ENCODE measurements at places on chromosomes 6 and 20.

GRCh38 chr20:3721912-3722311 lies 9.5 kb upstream of the SIGLEC1 start:
- DNase-seq, result no peak

GRCh38 chr6:88141561-88142296 lies 24.4 kb downstream of the CNR1 start:
- DNase-seq, result no peak

GRCh38 chr6:154297721-154298120 lies 58.9 kb downstream of the IPCEF1 start:
- no peak for DNase-seq

DNA sequence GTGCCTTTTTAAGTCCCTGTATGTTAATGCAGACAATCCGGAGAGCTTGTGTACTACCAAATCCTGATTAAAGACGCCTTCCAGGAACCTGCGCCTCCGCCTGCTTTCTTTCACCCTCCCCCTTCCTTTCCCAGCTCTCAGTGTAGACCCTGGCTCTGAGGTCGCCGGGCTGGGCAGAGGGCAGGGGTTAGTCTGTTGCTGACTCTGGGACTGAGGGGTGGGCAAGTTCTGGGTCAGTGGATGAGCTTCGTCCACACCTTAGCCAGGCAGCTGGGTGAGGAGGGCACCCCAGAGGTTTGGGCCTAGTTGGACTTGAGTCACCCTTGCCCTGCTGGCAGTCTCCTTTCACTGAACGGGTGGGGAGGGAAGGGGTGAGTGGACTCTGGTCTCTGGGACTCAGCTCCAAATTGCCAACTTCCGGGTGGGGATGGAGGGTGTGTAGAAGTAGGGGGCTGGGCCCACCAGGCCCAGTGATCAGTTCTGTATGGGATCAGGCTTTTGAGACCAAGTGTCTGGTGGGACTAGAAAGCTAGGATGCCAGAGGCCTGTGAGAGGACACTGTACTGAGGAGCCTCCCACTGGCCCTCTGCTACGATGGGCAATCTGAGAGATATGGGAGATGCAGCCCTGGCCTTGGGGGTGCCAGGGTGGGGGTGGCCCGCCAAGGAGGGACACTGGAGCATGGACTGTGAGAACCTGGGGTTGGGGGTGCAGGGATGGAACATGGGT lies 21.3 kb upstream of the SLC22A7 start:
- DNase-seq, result no peak

DNA sequence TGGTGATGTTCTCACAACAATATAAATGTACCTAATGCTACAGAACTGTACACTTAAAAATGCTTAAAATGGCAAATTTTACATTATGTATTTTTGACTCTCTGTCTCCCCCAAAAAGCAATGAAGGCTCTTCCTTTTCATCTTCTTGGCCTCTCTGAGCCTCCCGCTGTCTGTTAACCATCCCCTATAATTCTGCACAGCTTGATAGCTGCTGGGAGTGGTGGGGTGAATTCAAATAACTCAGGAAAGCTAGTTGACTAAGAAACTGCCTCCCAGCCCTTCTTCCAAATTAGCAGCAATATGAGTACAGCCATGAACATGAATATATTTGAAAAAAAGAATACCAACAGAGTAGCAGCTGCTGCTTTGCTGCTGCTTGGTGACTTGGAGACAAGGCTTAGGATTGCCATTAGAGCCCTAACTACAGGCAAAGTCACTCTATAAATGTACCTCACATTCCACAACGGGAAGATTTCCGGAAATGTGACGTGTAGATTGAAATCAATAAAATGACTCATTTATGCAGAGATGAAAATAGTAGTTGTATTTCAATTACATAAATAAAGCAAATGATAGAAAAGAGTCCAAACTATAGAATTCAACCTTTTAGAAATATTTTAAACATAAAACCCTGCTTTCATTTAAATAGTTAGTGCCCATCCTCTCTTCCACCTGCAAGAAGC lies 200.1 kb upstream of the HEY2 start:
- DNase-seq, result no peak

DNA sequence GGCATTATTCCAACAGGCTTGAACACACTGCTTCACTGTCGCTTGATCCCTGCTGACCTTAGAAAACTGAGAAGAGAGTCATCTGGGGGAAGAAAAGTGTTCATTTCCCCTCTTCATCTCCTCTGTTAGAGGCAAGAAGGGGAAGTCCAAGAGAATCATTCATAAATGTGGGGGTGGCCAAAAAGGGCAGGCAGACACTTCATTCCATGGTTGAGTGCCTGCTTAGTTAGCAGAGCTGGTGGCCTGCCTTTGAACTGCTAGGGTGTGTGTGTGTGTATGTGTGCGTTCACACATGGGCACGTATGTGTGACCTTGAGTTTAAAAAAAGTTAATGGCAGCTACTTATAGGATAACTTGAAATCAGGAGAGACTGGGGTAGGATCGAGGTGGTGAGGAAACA lies 39.4 kb upstream of the RFPL4B start:
- no peak for DNase-seq

GRCh38 chr20:59683181-59683580 lies 78.8 kb downstream of the PHACTR3 start:
- no peak for DNase-seq

DNA sequence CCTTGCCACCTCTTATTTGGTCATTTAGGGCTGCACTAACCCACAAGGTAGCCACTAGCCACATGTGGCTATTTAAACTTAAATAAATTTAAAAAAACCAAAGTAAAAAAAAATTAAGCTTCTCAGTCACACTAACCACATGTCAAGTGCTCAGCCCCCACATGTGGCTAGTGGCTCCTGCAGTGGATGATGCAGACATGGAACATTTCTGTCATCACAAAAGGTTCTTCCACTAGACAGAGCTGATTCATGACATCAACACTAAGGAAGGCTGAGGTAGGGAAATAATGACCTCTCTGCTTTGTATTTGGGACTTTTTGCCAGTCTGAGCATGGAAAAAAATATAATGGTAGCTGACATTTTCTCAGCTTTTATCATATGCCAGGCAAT lies 173.0 kb upstream of the FERMT1 start:
- no peak for DNase-seq

- DNase-seq, result no peak
Measured at GRCh38 chr6:33194431-33194979, 2.2 kb upstream of the COL11A2 start.
